Midbrain (tissue), 1 donor: ENCODE measurements at places on chromosomes 1 and 21.

DNA sequence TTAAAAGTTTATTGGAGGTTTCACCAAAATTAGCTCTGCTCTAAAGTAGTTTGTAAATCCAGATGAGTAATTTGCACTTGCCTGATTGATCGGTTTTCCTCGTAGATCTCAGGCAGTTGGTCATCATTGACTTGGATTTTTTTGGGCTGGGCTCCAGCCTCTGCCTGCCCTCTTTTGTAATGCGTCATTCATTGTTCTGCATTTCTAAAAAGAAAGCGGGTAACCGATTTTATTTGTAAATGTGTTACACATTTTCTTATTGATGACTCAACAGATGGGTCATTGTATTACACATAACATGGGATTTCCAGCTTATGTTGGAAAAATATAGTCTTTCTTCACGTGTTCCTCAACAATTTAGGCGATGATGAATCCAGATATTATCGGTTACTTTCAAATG lies 5.5 kb downstream of the ETS2 start:
- no peak for DNase-seq

DNA sequence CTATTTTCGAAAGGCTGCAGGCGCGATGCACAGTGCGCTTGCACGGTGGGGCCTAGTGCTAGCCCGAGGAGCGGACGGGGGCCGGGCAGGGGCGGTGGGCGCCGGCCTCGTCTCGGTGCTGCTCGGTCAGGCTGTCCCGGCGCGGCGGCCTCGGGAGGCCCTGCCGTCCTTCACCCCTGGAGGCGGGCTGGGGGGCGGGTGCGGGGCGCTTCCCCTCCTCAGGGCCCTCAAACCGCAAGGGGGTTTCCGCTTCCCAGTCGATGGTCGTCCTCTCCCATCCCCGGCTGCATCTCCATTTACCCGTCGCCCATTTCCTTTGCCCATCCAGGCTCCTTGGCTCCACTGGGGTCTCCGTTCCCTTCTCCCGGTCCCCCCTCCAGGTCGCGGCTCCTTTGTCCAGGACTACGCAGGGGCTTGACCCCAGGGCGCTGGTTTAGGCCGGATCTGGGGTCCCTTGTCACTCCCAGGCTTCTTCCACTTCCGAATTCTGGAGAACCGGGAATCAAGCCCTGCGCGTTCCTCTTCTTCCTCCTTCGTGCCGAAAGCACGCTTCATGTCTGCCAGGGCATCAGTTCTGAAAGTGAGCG lies 196.3 kb upstream of the LMO4 start:
- no peak for DNase-seq

- DNase-seq, result no peak
Observed at GRCh38 chr1:77668924-77669449, 13.5 kb downstream of the ZZZ3 start.

GRCh38 chr1:45016090-45016697 lies 4.1 kb downstream of the UROD start:
- DNase-seq, result no peak
